ENCODE measurements at places on chromosomes 11 and 22.

GRCh38 chr22:44261861-44262595, 50.7 kb downstream of the SHISAL1 start:
- no peak for DNase-seq

DNA sequence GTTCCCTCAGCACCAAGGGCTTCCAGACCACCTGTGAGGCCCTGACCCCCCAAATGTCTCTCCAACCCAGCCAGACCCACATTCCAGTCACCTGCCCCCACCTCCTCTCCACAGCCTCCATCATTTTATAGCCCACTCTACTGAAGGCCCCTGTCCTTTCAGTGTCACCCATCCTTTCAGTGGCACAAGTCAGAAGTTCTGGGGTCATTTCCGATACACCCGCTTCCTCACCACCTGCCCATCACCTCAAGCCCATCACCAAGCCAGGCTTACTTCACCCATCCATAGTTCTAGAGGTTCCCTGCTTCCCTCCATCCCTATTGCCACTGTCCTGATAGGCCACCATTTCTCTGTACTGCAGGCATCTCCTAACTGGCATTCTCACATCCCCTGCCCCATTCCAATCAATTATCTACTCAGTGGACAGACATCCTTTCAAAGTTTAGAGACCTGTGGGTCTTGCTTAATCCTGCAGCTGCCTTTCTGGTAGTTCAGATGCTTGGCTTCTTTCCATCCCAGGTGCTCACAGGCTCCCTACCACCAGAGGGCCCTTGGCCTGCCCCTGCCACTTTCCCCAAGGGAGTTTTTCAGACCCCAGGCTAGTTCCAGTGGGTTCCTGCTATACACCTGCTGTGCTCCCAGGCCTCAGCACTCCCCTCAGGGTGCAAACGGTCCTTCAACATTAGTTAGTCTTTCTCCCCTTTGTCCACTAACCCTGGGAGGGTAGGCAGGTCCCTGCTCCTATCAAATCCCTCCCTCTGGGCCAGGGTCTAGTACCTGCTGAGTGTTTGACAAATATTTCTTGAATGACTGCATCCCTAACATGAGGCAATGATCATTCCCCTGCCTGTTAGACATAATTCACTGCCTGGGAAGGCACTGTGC, 7.6 kb downstream of the KCNQ1OT1 start:
- DNase-seq, result no peak

- no peak for DNase-seq
Measured at GRCh38 chr22:21020802-21021429, 6.0 kb downstream of the P2RX6 start.

DNA sequence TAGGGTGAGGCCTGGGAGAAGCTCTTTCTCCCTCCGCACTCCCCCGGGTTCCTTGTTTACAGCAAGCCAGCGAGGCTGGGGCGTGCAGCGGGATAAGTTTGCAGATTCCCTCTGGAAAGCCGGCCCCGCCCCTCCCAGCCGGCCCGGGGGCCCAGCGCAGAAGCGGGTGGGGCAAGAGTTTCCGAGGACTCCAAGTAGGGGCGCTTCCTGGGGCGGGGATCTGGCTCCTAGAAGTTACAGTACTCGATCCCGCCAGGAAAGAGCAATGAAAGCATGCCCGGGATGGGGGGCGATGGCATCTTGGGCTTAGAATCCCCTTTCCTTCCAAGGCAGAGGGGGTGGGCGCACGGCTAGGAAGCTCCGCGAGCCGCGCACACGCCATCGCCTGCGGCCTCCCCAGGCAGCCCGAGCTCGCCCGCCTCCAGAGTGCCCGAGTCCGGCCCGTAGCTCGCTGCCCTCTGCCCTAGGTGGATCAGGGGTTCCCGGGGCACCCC, 385 bp downstream of the TST start:
- peak; percentile 77 for DNase-seq

- DNase-seq, result no peak
Measured at GRCh38 chr11:124977006-124977405, 23.0 kb downstream of the CCDC15 start.

DNA sequence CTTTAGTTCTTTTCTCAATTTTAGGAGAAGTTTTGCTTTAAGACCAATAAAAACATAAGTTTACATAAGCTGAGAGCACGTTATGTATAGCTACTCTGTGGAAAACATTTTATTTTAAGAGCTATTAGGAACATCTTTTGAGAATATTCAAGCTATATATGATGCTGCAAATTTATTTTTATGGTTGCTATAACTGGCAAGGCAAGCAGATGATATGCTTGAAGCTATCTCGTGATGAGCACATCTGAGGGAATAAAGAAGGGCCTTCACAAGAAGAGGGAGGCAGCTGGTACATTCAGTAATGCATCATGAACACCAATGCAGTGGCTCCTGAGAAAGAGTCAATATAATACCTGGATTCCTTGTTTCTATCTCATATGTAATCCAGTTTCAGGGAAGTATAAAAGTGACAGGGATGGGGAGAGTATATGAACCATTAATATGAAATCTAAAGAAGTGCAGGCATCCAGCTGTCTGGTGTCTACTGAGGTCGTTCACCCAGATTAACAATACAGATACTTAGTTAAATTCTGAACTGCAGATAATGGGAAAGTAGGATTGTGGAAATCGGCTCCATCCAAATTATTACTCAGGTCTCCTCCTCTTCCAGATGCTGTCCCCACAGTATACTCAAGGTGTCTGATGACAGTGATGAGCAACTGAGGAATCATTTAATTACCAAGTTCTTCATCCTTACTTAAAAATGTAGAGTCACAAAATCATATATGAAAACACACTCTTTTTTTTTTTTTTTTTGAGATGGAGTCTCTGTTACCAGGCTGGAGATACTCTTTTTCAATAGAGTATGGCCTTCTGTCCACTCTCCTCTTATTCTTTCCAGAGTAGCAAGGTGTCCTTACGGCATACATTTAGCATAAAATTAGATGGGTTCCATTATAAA, 100.4 kb upstream of the SERPIND1 start:
- DNase-seq, result no peak

DNA sequence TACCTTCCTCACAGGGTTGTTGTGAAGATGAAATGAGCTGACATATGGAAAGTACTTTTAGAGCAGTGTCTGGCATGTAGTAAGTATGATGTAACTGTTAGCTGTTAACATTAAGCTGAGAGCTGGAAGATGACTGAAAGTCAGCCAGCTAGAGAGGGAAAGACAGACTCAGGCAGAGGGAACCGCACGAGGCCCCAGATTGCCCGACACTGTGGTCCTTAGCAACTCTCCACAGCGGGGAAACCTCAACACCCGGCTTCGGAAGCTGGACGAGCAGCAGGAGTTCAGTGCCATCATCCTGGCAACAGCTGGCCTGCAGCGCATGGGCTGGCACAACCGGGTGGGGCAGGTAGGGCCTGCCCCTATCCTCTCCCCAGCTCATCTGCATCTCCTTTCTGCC, 6.5 kb downstream of the HMBS start:
- DNase-seq, result no peak

DNA sequence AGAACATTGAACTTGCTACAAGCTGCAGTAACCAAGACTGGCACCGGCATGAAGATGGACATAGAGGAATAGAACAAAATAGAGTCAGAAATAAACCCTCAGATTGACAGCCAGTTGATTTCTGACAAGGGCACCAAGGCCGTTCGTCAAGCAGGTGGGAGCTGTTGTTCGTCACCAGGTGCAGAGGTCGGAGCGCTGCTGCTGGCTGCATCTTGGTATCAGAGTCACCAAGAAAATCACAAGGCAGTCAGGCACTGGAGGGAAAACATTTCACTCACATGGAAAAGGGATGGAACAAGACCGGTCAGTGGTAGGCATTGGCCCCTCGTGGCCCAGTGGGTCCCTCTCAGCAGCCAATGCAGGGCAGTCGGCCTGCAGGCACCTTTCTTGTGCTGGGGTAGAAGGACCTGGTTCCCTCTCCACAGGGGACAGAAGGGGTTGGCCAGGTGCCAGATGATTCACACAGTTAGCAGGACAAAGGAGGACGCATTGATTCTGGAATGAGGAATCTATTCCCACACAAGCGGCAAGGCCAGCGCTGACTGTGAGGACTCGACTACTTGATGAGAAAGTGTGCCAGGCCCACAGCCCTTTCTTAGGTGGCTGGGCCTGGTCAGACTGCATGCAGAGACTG, 115.8 kb upstream of the FGF3 start:
- DNase-seq, result no peak

- DNase-seq, result peak; percentile 67
Measured at GRCh38 chr11:70423523-70424505, 25.5 kb downstream of the CTTN start.
